ENCODE measurements at places on chromosomes 7 and 10. TPM values are rescaled to one million over a fixed set of nuclear protein-coding genes. Genes with fewer than 3 reads are reported as not detected.

GRCh38 chr7:3592401-3593134 is 291.5 kb downstream of the SDK1 start:
- no peaks in the 10 kb centered on the region for H3K4me1 ChIP-seq

DNA sequence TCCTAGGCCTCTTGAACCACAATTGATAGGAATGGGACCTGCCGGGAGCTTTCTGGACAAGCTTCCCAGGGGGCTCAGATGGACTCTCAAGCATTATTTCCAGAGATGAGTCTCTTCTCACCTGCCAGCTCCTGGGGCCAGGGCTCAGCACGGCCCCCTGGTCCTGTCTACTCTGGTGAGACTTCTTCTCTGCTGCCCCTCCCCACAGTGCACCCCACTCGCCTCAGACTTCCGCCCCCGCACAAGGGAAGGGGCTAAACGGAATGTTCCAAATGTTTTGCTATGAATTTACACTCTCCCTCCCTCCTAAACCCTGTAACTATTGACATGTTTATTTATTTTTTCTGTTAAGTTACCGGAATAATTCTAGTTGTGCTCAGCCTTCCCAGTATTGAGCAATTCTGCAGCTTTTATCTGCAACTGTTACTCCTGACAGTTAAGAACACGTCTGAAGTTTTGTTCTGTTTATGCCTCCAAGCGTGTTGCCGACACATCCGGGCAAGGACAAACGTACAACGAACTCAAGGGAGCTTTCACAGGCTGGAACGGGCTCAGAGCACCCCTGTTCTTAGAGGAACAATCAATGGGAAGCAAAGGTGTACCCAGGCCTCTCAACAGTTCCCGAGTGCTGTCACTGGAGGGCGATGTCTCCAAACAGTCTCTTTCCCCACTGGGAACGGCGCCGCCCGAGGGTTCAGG is 55.2 kb downstream of the FHIP2A start:
- H3K27me3 ChIP-seq: peaks cover 4% of the 10 kb centered on the region
- H3K4me1 ChIP-seq: peaks cover 5% of the 10 kb centered on the region
- no peak overlapping the region for H3K27ac ChIP-seq
- H3K36me3 ChIP-seq: no peaks in the 10 kb centered on the region
- DNase-seq: peak; percentile 8

The KLF14 gene
- total RNA-seq: not detected

GRCh38 chr7:21300692-21301091 is 127.2 kb upstream of the SP4 start:
- no peaks in the 10 kb centered on the region for H3K4me1 ChIP-seq
- no peak for DNase-seq
- no peaks in the 10 kb centered on the region for H3K36me3 ChIP-seq
- H3K4me3 ChIP-seq: no peak overlapping the region

DNA sequence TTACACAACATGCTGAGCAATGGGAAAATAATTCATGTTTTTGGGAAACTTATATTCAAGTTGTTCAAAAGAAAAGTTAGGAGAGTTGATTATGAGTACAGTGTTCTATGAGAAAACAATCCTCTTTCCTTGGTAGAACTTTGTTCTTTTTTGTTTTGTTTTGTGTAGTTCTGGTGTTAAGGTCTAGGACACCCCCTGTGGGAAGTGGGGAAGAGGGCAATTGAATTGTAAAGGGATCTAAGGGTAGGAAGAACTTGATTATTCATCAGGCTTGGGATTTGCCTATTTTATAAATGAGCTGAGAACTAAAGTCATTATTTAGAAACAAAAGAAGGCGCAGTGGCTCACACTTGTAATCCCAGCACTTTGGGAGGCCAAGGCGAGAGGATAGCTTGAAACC is 25.9 kb upstream of the CDK13 start:
- H3K36me3 ChIP-seq: no peaks in the 10 kb centered on the region
- no peak overlapping the region for H3K4me3 ChIP-seq
- DNase-seq: no peak
- H3K27me3 ChIP-seq: no peaks in the 10 kb centered on the region
- no peaks in the 10 kb centered on the region for H3K4me1 ChIP-seq

DNA sequence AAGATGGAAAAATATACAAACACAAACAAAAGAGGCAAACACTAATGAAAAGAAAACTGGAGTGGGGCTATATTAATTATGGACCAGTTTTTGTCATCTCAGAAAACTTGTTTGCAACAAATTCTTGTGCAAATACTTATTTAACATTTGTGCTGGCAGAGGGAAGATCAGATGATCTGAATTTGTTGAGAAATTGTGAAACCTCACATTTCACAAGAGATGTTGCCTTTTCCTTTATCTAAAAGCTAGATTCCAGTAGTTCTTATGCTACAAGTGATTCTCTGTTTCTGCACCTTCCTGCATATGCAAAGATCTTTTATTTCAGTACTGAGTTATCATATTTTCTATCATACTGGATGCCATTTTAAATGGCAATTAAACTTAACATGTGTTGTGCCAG is 320.7 kb downstream of the SUGCT start:
- no peaks in the 10 kb centered on the region for H3K36me3 ChIP-seq
- H3K27ac ChIP-seq: no peak overlapping the region
- H3K4me3 ChIP-seq: no peak overlapping the region
- no peaks in the 10 kb centered on the region for H3K4me1 ChIP-seq

- no peaks in the 10 kb centered on the region for H3K4me1 ChIP-seq
- DNase-seq: no peak
- H3K27me3 ChIP-seq: no peaks in the 10 kb centered on the region
- H3K4me3 ChIP-seq: no peak overlapping the region
- H3K36me3 ChIP-seq: no peaks in the 10 kb centered on the region
Observed at GRCh38 chr10:59435707-59436106, 73.4 kb upstream of the FAM13C start.

The MNX1 gene
- not detected for total RNA-seq

GRCh38 chr7:3917436-3917835 is 616.4 kb downstream of the SDK1 start:
- no peak overlapping the region for H3K27ac ChIP-seq
- no peaks in the 10 kb centered on the region for H3K4me1 ChIP-seq
- H3K36me3 ChIP-seq: no peaks in the 10 kb centered on the region
- no peak for DNase-seq
- H3K27me3 ChIP-seq: no peaks in the 10 kb centered on the region

DNA sequence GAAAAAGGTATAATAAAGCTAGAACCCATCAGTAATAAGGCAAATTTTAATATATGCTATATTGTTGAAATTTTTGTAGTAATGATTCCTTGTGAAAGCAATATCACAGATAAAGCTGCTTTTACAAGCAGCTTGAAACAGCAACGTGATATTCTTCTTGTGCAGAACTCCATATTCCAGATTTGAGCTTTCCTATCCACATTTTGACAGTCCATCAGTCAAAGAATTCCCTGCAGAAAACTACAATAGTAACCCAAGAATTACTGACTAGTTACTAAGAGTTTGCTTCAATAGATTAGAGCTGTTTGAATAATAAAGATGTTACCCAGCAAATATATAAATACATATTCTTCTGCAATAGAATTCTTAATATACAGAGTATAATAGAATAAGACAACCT is 291.2 kb downstream of the KCND2 start:
- H3K27me3 ChIP-seq: no peaks in the 10 kb centered on the region
- no peaks in the 10 kb centered on the region for H3K4me1 ChIP-seq
- H3K4me3 ChIP-seq: no peak overlapping the region
- H3K36me3 ChIP-seq: no peaks in the 10 kb centered on the region
- no peak overlapping the region for H3K27ac ChIP-seq

GRCh38 chr7:11847336-11847735 is 15.3 kb upstream of the THSD7A start:
- DNase-seq: no peak
- no peaks in the 10 kb centered on the region for H3K27me3 ChIP-seq
- no peaks in the 10 kb centered on the region for H3K4me1 ChIP-seq
- H3K27ac ChIP-seq: no peak overlapping the region
- H3K4me3 ChIP-seq: no peak overlapping the region
- H3K36me3 ChIP-seq: no peaks in the 10 kb centered on the region

The SCRN1 gene
- 2.4 TPM for total RNA-seq

- H3K36me3 ChIP-seq: no peaks in the 10 kb centered on the region
- H3K27ac ChIP-seq: no peak overlapping the region
- no peak overlapping the region for H3K4me3 ChIP-seq
- no peaks in the 10 kb centered on the region for H3K27me3 ChIP-seq
- no peaks in the 10 kb centered on the region for H3K4me1 ChIP-seq
Observed at GRCh38 chr10:8919280-8919679, 864.8 kb downstream of the GATA3 start.

GRCh38 chr10:51314481-51314880 is 240.2 kb downstream of the PRKG1 start:
- no peak for DNase-seq
- H3K4me1 ChIP-seq: no peaks in the 10 kb centered on the region
- H3K27me3 ChIP-seq: no peaks in the 10 kb centered on the region
- H3K27ac ChIP-seq: no peak overlapping the region
- H3K36me3 ChIP-seq: no peaks in the 10 kb centered on the region

The TMEM184A gene
- total RNA-seq: 0.06 TPM

GRCh38 chr10:126903656-126904360 is 1.4 kb upstream of the DOCK1 start:
- H3K4me1 ChIP-seq: peaks cover 2% of the 10 kb centered on the region
- peaks cover 10% of the 10 kb centered on the region for H3K27me3 ChIP-seq
- DNase-seq: no peak
- no peak overlapping the region for H3K27ac ChIP-seq
- H3K4me3 ChIP-seq: no peak overlapping the region
